ENCODE measurements at places on chromosomes 5 and 9.

DNA sequence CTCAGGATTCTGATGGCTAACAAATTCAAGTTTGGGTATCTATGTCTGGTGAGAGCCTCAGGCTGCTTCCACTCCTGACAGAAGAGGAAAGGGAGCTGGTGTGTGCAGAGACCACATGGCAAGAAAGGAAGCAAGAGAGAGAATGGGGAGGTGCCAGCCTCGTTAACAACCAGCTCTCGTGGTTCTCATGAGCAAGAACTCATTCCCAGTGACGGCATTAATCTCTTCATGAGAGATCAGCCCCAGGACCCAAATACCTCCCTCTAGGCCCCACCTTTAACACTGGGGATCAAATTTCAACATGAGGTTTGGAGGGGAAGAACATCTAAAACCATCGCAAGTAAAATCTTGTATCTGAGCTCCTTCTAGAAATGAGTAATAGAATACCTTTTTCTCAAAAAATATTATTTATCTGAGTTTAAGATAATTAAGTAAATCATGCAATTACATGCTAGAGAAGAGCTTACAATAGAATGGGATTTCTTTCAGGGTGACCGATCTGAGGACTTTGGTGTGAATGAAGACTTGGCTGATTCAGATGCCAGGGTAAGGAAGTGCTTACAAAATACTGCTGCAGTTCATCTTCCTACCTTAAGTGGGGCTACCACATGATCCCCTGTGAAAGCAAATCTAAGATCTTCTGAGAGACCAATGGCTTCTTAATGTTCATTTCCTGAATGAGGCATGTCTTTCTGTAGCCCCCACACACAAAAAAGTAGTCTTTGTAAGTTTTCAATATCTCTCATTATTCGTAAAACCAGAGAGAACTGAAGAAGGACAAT, 11.5 kb downstream of the ANXA1 start:
- DNase-seq, result no peak

DNA sequence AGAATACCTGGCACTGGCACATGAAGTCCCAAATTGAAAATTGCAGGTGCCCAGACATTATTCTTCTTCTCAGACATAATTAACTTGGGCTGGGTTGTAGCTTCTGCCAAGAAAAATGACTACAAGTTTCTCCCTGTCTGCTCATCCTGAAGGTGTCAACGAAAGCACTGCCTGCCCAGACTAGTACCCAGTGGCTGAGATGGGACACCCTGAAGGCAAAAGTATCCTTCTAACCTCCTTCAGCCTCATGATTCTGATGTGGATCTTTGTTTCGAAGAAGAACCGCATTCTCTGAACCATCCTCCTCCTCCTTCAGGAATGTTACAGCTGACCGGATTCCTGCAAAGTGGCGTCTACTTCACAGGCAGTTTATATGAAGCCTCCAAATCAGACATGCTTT, 161.1 kb upstream of the FST start:
- no peak for DNase-seq

- DNase-seq, result no peak
Observed at GRCh38 chr5:172749881-172750633, 20.9 kb downstream of the DUSP1 start.

GRCh38 chr5:66452109-66452508, 144.1 kb upstream of the MAST4 start:
- no peak for DNase-seq

- DNase-seq, result no peak
Observed at GRCh38 chr5:14813747-14814146, 57.8 kb downstream of the ANKH start.

Data from activated CD4-positive, alpha-beta T cell treated with anti-CD3 and anti-CD28 coated beads for 48 hours (primary cell).